ENCODE measurements at places on chromosomes 1 and 21.

DNA sequence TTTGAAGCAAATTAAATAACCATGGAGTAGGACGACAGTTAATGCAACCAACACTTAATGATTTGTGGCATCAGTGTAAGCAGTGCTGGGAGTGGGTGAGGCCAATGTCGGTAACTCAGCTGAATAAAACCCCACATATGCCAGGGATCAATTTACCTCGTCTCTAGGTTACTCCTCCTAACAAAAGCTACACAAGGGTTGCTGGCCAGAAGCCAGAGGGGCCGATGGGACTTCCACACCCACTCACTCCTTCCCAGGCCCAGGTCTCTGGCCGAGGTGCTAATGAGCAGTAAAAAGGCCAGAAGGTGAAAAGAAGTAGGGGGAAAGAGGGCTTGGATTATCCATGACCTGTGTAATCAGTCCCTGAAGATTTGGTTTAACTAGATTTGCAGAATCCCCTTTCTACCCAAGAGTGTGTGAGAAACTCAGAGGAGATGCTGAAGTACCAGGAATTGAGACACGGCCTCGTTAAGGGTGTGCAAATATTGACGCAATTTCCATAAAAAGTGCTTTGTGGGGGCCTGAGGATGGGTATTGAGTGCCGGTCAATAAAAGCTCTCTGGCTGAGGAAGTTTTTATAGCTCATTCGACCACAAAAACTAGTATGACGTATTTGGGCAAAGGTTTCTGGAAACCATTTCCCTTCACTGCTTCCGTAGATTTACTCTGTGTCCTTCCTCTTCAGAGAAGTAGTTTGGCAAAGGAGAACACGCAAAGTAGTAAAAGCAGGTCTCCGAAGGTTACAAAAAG, 145.5 kb downstream of the TBX15 start:
- DNase-seq, result no peak

GRCh38 chr21:15071009-15071408, 6.2 kb upstream of the NRIP1 start:
- DNase-seq, result no peak

GRCh38 chr1:174836543-174836942, 163.2 kb upstream of the CACYBP start:
- no peak for DNase-seq

- no peak for DNase-seq
These were observed 214.0 kb downstream of the ATG4C start for GRCh38 chr1:62997884-62998283.

- no peak for DNase-seq
These were observed 10.4 kb upstream of the CDK18 start for GRCh38 chr1:205494115-205494514.

GRCh38 chr1:186413319-186413718, 37.7 kb downstream of the ODR4 start:
- DNase-seq, result no peak

Measured in stimulated activated CD8-positive, alpha-beta memory T cell treated with anti-CD3 and anti-CD28 coated beads, Interleukin-4, amount 100 ng/mL, for 1 hour (primary cell).